ENCODE measurements at places on chromosomes 4 and X. TPM values are rescaled to one million over a fixed set of nuclear protein-coding genes. Genes with fewer than 3 reads are reported as not detected.
A peak's percentile ranks its signal among the peaks of the same experiment; 100 is the strongest.

GRCh38 chr4:2269206-2269531 is 7.3 kb upstream of the MXD4 start:
- no peaks in the 10 kb centered on the region for H3K27me3 ChIP-seq
- no peak overlapping the region for H3K4me3 ChIP-seq
- H3K27ac ChIP-seq, result no peak overlapping the region
- H3K36me3 ChIP-seq, result no peaks in the 10 kb centered on the region
- no peaks in the 10 kb centered on the region for H3K4me1 ChIP-seq

- peak overlapping the region; percentile 34 for H3K4me3 ChIP-seq
- peaks cover 28% of the 10 kb centered on the region for H3K4me1 ChIP-seq
- H3K27me3 ChIP-seq, result peaks cover 65% of the 10 kb centered on the region
- no peak for DNase-seq
Observed at GRCh38 chr4:133151691-133152329, 2.7 kb downstream of the PCDH10 start.

- H3K36me3 ChIP-seq, result peaks cover 6% of the 10 kb centered on the region
- H3K4me3 ChIP-seq, result no peak overlapping the region
- no peak for DNase-seq
- no peaks in the 10 kb centered on the region for H3K27me3 ChIP-seq
Observed at GRCh38 chr4:148633720-148634119, 191.5 kb upstream of the NR3C2 start.

- peaks cover 29% of the 10 kb centered on the region for H3K27me3 ChIP-seq
- peaks cover 3% of the 10 kb centered on the region for H3K36me3 ChIP-seq
- H3K27ac ChIP-seq, result no peak overlapping the region
- no peak for DNase-seq
- peaks cover 27% of the 10 kb centered on the region for H3K4me1 ChIP-seq
Observed at GRCh38 chrX:120749141-120749846, 119.4 kb upstream of the C1GALT1C1 start.

Gene PTPN13
- total RNA-seq, result 2.4 TPM

Gene CABS1
- not detected for total RNA-seq

Gene UPF3B
- total RNA-seq, result 20.4 TPM

DNA sequence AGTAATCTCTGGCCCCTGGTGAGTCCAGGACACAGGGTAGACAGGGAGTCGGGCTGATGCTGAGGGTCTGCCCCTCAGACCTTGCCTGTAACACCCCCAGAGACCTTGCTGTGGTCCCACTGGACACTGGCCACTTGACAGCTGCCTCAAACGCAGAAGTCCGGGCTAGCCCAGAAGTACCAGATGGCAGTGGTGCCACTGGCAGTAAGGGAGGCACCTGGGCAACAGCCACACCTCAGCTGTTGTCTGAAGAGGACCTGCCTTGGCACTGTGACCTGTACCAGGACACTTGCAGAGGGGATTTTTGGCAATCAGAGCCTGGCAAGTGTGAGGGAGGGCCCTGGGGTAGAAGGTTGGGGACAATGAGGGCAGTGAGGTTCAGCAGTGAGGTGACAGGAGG is 63.3 kb upstream of the UXT start:
- no peaks in the 10 kb centered on the region for H3K4me1 ChIP-seq
- H3K27me3 ChIP-seq, result peaks cover 25% of the 10 kb centered on the region
- H3K36me3 ChIP-seq, result no peaks in the 10 kb centered on the region
- DNase-seq, result no peak
- H3K4me3 ChIP-seq, result no peak overlapping the region

Gene VCX
- total RNA-seq, result not detected

DNA sequence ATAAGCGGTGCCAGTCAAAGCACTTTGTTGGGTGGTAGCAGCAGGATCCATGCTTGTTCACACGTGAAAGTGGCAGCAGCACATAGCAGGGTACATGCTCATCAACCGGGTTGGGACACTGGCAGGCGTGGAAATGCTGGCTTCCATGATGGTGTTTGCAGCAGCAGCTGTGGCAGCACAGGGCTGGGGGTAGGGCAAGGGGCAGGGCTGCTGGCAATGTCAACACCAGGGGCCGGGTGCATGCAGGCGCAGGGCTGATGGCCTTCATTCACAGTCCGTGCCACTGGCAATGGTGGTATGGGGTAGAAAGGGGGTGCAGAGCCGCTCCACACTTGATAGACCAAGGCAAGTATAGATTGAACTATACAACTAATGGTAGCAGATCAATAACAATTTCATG is 374.7 kb upstream of the FAM241A start:
- no peaks in the 10 kb centered on the region for H3K27me3 ChIP-seq
- DNase-seq, result no peak
- no peak overlapping the region for H3K27ac ChIP-seq
- H3K4me1 ChIP-seq, result no peaks in the 10 kb centered on the region
- no peak overlapping the region for H3K4me3 ChIP-seq

DNA sequence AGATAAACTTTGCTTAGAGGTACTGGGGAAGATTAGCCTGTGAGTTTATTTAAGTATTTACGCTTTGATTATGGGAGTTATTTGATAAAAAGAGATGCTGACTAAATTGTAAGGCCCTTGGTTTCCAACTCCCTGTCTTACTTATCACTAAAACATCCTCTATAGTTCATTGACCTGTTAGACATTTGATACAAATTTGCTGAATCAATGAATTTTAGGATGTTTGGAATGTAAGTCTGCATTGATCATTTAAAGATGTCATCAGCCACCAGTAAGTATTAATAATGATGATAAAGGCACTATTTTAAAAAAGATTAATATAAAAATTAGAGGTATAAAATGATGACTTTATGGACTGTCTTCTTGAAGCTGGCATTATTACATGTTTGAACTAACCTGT is 340.6 kb downstream of the SPRY1 start:
- H3K27ac ChIP-seq, result no peak overlapping the region
- no peak overlapping the region for H3K4me3 ChIP-seq
- H3K4me1 ChIP-seq, result peaks cover 5% of the 10 kb centered on the region
- no peak for DNase-seq
- H3K36me3 ChIP-seq, result no peaks in the 10 kb centered on the region

Measured in activated T-cell treated with anti-CD3 and anti-CD28 coated beads, Interleukin-2, amount 50 U/mL, for 72 hours (primary cell).